K562 (cell line): ENCODE measurements at places on chromosomes 7 and 10.

DNA sequence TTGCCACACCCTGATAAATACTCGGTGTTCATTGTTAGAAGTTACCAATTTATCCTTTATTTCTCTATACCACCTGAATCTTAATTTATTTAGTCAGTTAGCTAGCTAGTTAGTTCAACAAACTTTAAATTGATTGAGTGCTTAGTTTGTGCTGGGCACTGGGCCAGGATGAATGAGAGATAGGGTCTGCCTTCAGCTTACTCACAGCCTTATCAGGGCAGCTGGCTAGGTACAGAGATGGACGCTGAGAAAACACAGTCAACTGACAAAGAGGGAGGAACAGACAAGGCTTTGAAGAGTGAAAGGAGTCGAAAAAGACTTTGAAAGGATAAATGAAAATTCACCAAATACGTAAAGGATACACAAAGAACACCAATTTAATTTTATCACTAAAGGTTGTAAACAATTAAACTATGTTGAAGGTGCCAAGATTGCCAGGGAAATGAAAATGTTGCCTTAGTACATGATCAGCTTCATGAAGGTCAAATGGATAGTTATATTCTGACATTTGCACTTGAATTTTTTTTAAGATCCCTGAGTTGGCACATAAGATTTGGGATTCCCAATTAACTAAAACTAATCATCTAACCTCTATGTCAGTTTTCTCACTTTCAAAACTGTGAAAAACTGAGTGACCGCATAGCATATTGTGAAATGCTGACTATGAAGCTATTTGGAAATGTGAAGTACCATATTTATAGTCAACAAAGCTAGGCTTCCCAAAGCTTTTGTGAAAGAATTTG lies 2.1 kb downstream of the CAV2 start:
- DNase-seq = peak; percentile 81

DNA sequence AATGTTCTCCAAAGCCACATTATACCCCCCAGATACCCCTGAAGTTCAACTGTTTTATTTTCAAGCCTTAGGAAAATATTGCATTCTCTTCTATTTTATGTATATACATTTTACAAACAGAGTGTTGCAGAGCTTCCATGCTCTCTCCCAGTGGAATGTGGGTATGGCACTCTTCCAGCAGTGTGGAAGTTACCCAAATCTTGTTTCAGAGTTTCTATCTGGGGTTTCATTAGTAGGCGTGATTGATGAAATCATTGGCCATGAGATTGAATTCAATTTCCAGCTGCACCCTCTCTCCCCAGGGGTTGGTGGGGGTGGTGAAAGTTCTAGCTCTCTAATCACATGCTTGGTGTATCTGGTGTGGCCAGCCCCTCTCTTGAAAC lies 350.4 kb downstream of the RPS24 start:
- no peak for DNase-seq

GRCh38 chr7:70481570-70482123 lies 650.3 kb upstream of the GALNT17 start:
- no peak for DNase-seq

DNA sequence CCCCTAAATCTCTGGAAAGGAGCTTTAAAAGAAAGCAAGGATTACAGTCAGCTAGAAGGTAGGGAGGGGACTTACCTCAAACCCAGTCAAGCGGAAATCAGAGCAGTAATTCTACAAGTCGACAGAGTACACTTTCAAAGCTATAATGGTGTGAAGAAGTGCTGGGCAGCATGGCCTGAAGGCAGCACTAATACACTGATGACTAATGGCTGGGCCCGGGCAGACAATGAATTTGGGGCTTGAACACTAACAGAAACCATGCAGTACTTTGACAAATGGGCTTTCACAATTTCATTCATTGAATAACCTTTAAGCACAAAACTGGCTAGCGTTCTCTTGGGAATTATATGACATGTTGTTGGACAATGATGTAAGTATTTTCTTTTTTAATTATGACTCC lies 4.7 kb downstream of the GLI3 start:
- no peak for DNase-seq

DNA sequence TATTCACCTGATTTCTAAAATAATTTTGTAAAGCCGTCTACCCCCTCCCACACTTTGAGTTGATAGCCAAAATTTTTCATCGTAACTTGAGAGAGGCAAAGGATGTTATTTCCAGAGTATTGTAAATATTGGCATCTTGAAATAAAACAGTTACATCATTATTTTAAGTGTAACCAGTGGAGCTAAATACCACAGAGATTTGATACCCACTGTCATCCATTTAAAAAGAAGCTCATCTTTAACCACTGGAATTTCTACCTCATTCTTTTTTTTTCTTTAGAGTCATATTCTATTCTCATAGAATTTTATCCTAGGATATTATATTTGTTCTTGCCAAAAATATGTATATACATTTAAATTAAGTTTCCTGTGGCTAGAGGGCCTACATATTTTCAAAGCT lies 48.6 kb downstream of the CAMK1D start:
- no peak for DNase-seq
